BJ (cell line): ENCODE measurements at places on chromosomes 2 and 18.

DNA sequence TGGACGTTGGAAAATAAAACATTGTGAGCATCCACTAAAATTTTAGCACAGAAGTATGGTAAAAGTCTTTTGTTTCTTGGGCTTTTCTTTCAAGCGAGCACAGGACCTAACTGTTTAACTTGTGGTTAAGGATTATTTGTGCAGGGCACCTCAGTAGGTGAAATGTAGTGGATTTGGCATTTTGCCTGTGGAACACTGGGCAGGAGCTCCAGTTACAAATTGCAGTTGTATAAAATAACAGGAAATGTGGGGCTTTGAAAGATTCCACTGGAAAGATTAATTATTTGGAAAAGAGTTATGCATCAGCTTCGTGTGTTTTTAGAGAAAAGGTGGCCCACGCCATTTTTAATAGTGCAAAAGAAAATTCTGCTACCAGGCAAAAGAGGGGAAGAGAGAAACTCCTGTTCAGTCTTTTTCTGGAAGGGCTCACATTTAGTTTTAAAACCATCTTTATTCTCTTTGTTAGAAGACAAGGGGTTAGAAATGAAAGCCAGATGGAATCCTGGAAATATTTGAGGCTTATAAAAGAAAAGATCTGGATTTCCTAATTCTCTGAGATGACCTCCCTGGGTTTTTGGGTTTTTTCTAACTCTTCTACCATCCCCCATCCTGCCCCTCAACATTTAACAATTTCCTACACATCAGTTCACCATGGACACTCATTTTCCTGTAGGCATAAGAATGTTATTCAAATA is 144.3 kb upstream of the SERTAD2 start:
- no peak for DNase-seq

- DNase-seq = no peak
Measured at GRCh38 chr18:79917853-79918614, 33.4 kb downstream of the SLC66A2 start.

DNA sequence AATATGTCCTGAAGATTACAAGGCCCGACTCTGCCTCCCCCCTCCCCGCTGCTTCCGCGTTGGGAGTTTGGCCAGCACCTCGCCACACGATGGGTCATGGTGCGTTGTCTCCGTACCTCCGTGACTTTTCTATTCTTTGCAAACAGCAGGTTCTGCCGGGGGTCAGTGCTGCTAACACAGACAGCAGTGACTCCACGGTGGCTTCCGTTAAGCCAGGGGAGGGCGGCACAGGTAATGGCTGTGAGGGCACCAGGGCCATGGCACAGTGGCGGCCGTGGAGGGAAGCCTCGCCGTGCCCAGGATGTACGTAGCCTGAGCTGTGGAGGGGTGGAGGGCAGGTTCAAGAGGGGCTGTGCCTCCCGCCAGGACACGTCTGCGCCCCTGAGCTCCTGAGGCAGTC is 115.5 kb downstream of the NFATC1 start:
- no peak for DNase-seq

DNA sequence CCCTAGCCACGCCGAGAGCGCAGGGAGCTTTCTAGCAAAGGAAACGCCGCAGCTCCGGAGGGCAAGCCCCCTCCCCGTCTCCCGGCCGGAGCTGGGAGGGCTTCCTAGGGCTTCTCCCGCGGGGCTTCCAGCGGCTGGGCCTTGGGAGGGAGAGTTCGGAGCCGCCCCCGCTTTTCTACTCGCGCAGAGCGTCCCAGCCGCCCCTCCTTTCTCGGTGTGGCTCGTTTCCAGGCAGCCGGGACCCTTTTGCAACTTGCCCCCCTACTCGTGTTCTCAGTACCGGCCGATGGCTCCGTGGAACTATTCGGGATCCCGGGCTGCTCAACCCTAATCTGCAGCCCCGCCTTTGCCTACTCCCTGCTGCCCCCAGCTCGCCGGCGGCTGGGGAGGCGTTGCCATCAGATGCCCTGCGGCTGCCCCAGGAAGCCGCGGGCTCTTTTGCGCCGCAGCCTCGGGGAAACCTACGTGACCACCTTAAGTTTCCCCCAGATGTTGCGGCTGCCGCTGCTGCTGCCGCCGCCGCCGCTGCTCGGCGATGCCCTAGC is 1.5 kb upstream of the NR4A2 start:
- DNase-seq = no peak

GRCh38 chr18:8358033-8358765 is 251.0 kb upstream of the RAB12 start:
- DNase-seq = no peak

GRCh38 chr2:74439803-74440377 is 1.8 kb downstream of the RTKN start:
- DNase-seq = no peak

DNA sequence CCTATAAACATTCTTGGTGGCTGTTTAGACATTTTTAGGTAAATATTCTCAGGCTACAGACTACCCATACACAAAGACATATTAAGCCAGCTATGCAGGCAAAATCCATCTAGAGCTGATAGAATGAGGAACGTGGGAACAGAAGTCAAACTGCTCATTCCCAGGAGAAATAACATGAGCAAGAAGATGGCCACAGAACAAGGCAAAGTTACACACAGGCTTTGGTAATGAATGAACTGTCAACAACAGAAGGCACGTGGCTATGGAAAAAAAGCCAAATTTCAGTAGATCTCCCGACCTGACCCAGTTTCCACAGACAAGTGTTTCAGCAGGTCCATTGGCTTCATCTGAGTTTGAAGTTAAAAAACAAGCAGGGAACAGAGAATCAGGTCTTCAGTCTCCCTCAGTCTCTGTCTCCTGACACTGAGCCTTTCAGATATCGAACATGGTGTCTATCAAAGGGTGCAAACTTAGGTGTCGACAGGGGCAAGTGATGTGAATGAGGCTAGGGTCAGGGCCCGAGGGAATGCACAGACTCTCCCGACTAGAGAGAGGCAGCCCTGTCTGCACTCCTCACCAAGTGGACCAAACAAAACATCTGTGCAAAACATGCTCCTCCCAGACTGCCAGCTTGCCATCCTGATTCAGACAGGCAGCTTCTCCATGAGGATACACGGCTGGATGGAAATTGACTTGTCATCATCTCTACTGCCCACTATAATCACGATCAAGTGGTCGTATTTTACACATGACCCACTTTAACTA is 25.9 kb downstream of the SIGLEC15 start:
- DNase-seq = no peak

DNA sequence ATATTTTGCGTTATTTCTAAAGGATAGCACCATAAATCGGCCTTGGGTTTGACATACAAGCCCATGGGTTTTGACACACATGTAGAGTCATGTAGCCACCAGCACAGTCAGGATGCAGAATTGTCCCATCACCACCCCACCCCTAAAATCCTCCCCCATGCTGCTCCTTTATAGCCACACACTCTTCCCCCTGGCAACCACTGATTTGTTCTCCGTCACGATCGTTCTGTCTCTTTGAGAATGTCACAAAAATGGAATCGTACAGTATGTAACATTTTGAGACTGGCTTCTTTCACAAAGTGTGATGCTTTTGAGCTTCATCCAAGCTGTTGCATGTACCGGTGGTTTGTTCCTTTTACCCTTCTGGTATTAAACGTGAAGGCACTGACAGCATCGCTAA is 39.1 kb downstream of the CRACDL start:
- no peak for DNase-seq

- DNase-seq = no peak
Measured at GRCh38 chr2:99806758-99807157, 316.9 kb upstream of the REV1 start.

- DNase-seq = no peak
Measured at GRCh38 chr2:238841542-238842164, 6.2 kb upstream of the TWIST2 start.

GRCh38 chr2:240989451-240990265 is 8.8 kb upstream of the SNED1 start:
- no peak for DNase-seq

GRCh38 chr2:200352636-200353035 is 46.1 kb downstream of the SPATS2L start:
- DNase-seq = no peak

DNA sequence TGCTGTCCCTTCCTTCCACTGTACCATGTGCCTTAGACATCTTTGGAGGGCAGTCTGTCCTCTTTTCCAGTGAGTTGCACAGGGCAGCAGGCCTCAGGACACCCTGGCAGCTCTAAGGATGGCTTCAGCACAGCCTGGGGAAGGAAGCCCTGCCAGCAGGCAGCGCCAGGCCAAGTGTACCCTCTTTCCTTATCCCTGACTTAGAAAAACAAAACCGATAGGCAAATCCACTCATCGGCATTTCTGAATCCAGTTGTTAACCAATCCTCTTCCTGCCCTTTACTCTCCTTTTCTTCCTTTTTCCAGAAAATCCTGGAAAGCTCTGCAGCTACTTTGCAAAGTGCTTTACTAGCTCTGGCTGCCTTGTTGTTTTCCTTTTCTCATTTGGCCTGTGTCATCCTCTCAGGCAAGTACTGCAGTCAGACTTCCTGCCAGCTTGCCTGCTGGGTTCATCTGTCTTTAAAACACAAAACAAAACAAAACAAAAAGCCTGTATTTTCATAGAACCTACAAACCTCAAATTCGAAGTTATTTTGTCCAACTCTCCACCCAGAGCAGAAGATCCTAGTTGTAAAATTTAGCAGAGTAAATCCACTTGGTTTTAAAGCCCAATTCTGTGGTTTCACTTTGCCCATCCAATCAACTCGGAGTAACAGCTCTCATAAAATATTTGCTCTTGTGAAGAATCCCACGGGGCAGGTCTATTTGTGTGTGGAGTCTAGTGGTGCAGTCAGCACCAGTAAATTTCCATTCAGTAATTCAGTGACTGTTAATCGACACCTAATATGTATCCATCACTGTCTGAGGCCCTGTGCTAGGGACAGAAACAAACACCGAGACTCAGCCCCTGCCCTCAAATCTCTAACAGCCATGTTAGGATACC is 45.2 kb downstream of the PCBP1 start:
- DNase-seq = no peak
